ENCODE measurements at places on chromosomes 11 and 22.

- peak; percentile 35 for DNase-seq
Measured at GRCh38 chr11:96306600-96306932, 36.4 kb downstream of the MAML2 start.

- DNase-seq: peak; percentile 18
Measured at GRCh38 chr11:1830322-1831223, 4.2 kb upstream of the SYT8 start.

GRCh38 chr22:31244046-31244942, 32.2 kb downstream of the LIMK2 start:
- peak; percentile 94 for DNase-seq

DNA sequence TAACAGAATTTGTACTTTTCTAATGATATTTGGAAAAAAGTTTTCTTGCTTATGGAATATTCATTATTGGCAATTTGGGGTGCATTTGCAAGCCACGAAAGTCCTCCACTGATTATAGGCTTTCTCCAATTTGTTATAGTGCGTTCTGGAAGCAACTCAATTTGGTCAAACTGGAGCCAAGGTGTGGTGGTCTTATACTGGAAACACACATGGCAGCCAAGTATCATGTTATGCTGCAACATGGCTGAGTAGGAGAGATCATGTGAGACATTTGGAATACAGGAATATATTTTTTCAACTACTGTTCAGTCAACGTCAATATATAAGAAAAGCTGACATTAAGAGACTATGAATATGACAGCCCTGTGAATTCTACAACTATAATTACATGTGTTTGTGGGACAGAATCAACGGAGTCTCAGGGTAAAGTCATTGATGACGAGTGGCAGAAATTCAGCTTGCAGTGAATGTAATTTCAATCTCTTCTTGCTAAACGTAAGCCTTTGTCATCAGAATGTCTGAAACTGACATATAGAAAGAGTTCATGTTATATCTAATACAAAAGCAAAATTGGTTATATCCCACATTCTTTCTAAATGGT, 83.8 kb upstream of the FIBIN start:
- DNase-seq: no peak

GRCh38 chr11:104009744-104010143, 26.7 kb upstream of the DDI1 start:
- DNase-seq: no peak

- DNase-seq: no peak
Measured at GRCh38 chr11:119727523-119728151, 1.4 kb downstream of the NECTIN1 start.

DNA sequence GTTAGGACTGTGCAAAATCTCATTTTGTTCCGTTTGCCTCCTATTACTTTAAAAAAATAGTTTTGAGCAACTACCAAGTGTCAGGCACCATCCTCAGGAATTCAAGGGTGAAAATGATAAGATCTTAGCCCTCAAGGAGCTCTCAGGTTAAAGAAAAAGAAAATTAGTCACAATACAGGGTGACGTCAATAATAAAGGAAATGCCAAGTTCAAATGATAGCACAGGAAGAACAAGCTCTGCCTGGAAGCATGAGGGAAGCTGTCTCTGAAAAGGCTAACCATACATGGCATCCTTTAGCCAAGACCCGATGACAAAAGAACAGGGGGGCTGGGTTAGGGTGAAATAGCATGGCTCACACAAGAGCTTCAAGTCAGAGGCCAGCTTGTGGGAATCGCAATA, 11.1 kb upstream of the MPZL2 start:
- DNase-seq: no peak

- DNase-seq: no peak
Measured at GRCh38 chr11:92388380-92388779, 163.8 kb downstream of the FAT3 start.

DNA sequence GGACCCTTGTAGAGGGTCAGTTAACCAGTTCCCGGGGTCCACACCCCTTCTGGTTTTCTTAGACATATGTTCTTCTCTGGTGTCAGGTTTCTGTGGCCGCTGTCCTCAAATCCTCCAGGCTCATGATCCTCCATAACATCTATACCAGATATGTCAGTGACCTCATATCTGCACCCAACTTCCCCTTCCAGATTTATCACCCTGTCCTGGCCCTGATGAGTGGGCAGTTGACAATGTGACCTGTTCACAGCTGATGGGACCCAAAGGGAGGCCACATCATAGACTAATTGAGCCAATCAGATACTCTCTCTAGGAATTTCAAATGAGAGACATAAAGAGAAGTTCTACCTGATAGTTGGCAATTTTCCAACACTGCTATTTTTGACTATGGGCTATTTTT, 5.1 kb downstream of the DKK3 start:
- no peak for DNase-seq

GRCh38 chr11:108093128-108093904, 28.1 kb upstream of the ACAT1 start:
- DNase-seq: no peak

DNA sequence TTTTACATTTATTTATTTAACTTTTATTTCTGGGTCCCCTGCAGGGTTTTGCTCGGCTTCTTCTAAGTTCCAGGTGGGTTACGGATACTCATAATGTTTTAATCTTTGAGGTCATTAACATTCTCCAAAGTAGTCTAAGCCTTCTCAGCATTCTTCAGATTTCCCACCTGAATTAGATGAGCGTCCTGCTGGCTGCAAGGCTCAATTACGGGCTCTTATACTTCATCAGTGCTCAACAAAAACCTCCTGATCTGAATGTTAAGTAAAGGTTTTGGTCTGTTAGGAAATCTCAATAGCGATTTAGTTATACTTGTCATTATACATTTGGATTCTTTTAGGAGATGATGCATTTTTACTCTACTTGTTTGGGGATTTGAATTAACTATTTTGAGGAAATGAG, 27.3 kb upstream of the NFRKB start:
- DNase-seq: no peak

DNA sequence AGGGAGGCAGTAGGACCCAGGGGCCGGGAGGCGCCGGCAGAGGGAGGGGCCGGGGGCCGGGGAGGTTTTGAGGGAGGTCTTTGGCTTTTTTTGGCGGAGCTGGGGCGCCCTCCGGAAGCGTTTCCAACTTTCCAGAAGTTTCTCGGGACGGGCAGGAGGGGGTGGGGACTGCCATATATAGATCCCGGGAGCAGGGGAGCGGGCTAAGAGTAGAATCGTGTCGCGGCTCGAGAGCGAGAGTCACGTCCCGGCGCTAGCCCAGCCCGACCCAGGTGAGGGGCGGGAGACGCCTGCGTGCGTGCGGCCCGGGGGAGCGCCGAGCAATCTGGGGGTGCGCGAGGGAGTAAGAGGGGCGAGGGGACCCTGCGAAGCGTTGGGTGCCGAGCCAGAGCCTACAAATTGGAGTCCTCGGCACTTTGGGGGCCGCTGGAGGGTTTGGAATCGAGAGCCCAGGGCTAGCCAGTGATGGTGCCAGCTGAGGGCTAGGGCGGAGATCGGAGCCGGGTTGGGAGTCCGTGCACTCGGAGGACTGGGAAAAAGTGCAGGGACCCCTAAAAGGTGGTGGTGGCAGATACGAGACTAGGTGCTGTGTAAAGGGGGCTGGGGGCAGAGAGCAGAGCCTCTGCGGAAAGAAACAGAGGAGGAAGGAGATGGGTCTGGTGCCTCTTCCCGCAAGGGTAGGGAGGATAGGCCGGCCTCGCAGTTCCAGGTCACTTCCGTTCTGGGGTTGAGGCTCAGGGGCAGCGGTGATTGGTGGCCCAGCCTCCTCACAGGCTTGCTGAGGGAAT, at the start of gene SERPINH1:
Gene SERPINH1, plus strand, starts transcription at position 206 of the 788 bp plus-strand sequence. CDS start 4,097 bp downstream, outside the sequence.
- peak; percentile 94 for DNase-seq

DNA sequence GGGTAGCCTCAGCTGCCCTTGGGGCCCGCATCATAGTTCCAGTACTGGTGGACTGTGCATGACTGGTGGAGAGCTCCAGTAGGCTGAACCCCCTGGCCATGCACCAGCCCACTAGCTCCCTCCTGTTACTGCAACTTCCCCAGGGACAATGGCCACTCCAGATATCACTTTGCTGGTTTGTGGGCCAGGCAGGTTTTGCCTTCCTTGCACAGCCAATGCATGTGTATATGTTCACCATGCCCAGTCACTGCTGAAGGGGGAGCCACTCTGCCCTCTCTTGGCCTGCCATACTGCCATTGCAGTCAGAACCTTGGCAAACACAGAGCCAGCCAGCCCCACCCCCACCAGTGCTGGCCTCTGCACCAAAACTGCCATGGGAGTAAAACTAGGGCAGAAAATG, 2095.3 kb upstream of the RAG2 start:
- no peak for DNase-seq

DNA sequence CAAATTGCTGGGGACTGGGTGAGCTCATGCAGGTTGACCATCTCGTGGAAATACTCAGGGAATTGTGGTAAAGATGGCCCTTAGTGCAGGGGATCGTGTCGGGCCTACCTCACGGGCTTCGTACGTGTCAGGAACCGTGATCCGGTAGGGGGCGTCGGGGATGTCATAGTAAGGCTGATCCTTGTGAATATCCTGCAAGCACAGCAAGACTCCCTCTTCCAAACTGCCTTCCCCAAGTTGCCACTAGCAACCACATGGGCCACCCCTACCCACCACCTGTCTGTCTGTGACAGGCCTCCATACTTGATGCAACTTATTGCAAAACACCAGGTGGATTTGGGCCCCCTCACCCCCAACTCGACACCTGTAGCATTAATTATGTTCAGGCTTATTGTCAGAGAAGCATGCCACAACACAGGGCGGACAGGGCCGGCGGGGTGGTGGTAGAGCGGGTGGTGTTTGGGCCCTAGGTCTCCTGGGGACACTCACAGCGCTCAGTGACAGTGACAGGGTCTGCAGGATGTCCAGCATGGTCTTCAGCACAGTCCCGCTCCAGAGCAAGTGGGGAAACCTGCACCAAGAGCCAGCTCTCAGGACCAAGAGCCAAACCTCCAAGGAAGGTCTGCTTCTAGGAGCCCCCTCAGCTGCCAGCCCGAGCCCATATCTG, 22.6 kb upstream of the SERPIND1 start:
- no peak for DNase-seq

GRCh38 chr22:40518840-40519239, 117.7 kb downstream of the MRTFA start:
- no peak for DNase-seq

- no peak for DNase-seq
Measured at GRCh38 chr11:122105044-122105758, 10.8 kb downstream of the BLID start.

Data from fibroblast of skin of back (primary cell).